T-helper 1 cell (primary cell): ENCODE measurements at places on chromosomes 6 and 20.

DNA sequence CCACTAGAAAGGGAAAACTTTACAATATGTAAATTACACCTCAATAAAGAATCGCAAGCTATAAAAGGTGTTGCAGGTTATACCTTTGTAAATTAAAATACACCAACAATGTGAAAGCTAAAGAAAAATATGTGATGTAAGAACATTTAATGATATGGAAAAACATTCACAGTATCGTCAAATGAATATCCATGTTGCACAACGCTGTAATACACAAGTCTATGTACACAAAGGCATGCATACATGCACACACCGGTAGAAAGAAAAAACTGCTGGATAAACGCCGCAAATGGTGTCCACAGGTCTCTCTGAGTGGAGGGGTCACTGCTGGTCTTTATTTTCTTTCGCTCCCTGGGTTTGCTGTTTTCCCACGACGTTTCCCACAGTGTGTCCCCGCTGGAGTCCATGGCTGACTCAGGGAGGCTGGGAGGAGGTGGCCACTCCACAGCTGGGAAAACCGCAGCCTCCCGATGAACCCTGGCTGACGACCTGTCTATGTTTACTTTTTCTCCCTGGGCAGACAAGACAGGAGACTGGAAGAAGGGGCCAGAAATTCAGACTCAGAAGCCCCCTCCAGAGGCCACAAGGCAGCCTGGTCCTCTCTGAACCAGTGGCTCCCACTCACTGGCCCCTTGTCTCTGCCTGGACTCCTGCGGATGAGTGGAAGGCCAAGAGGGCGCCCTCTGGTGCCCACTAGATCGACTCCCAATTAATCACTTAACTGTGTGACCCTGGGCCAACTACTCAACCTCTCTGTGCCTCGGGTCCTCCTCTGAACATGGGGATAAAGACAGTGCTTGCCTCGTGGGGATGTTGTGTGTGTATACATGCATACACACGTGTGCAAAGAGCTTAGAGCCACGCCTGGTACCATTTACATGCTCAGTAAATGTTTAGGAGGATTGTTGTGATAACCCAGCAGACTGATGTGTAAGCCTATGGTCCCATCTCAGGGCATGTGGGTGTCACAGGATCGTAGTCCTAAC is 12.8 kb upstream of the BPI start:
- DNase-seq: no peak

- DNase-seq: no peak
Observed at GRCh38 chr6:159249752-159250151, 80.6 kb downstream of the FNDC1 start.

- DNase-seq: no peak
Observed at GRCh38 chr6:165726965-165727381, 63.9 kb upstream of the PDE10A start.

DNA sequence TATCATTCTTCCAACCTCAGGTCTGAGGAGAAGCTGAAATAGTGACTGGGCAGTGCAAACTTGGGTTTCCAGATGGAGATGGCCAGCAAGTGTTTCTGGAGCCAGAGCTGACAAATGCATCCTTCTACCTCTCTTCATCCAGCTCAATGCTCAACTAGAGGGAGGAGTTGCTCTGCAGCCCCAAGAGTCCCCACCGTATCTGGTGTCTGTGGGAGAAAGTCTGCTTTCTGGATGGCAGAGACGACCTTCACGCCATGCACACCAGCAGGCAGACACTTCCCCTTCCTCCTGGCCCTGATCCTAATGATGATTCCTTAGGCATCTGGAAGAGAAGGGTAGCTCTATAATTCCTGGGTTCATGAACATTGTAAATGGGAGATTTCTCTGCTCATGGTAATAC is 127.4 kb upstream of the SPACA1 start:
- DNase-seq: no peak

GRCh38 chr6:53239526-53239925 is 90.9 kb upstream of the GCM1 start:
- DNase-seq: no peak

DNA sequence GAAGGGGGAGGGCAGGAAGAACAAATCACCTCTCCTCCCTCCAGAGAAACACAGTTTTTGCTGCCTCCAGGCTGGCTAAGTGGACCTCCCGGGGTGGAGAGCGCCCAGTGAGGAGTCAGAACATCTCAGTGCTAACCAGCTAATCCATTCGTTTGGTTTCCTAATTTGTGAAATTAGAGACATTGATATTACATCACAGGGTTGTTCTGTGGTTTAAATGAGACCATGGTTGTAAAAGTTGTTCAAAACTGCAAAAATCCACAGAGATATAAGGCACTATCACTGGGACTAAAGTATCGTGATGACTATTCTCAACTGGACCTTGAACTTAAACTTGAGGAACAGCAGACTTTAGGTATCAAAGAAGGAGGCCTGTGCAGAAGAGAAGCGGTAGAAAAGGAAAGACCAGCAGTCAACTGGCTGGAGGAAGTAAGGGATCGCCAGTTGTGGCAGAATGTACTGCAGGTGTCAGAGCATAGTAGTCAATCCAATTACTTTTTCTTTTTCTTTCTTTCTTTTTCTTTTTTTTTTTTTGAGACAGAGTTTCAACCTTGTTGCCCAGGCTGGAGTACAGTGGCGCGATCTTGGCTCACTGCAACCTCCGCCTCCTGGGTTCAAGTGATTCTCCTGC is 33.9 kb downstream of the RIPOR2 start:
- DNase-seq: no peak

DNA sequence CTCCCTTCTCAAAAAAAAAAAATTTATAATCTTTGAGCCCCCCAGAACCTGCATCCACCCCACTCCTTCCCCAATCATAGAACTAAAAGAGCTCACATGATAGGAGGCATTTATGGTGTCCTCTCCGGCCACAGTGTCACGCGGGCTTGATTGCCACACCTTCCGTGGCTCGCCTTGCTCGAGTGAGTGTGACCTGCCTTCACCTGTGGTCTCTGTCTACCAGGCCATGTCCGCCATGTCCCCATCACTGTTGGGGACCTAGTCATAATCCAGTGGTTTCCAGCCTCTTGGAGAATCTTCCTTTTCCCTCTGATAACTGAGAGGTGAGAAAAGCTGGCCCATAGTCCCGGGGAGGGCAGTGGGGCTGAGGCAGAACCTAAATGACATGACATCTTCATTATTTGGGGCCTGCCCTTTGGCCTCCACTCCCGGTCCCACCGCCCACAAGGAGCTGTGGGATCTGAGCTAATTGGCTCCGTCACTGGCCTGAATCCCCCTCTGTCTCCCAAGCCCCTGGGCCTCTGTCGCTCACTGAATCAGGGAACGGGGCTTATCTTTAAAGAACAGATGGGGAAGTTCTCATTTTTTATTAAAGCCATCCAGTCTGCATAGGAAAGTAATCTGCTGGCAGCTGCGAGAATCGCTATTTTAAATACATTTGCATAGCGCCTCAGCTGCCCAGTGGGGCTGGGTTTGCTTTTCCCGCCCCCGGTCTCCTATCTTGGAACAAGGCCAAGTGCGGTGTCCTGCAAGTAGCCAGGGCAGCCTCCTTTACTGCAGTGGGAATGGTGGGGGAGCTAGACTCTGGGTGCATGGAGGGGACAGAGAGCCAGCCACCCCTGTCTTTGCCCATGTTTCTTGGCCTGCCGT is 197.6 kb upstream of the PMEPA1 start:
- no peak for DNase-seq

GRCh38 chr20:1015181-1015580 is 13.1 kb upstream of the RSPO4 start:
- DNase-seq: no peak

DNA sequence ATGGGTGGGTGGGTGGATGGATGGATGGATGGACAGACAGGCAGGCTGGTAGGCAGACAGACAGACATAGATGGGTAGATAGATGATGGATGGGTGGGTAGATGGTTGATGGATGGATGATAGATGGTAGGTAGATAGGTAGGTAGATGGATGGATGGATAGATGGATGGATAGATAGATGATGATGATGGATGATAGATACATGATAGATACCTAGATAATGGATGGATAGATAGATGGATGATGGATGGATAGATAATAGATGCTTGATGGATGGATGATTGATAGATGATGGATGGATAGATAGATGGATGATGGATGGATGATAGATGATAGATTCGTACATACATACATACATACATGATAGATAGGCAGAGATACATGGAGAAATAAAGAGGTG is 368.1 kb downstream of the CDH4 start:
- no peak for DNase-seq

DNA sequence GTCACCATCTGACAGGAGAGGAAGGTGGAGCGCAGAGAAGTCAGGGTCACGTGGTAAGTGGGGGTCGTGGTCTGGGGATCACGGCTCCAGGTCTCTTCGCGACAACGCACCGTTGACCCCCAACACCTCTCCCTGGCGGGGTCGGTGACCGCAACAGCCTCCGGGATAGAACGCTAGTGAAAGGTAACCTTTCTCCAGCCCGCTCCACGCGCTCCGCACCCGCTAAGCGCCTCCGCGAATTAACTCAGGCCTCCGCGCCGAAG is 600 bp upstream of the SYNJ2 start:
- no peak for DNase-seq

GRCh38 chr20:57658447-57658832 is 38.2 kb upstream of the ZBP1 start:
- DNase-seq: no peak

GRCh38 chr6:13689511-13690256 is 22.0 kb downstream of the RANBP9 start:
- no peak for DNase-seq

GRCh38 chr20:8981482-8981881 is 87.4 kb upstream of the PLCB4 start:
- DNase-seq: no peak

DNA sequence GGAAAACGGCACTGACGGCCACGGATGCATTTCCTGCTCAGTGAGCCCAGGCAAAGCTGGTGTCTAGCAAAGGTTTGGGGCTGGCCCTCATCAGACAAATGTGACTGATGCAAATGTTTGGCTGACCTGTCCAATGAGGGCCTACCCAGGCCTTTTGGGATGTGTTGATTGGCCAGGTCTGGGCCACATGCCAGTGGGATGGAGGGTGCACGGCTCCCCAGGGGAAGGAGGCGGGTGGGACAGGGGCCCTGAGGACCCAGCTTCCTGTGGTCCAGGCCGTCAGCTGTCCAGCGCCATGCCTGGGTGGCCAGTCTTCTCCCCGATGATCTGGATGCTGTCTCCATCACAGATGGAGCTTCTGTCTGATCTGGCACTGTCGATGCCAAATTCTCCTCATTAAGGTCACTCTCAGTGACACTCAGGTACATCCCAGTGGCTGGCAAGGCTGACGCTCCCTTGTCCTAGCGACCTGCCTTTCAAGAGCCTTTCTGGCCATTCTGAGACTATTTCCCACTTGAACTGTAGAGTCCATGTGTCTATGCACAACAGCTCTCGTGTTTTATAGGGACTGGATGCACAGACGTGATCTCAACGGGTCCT is 43.0 kb downstream of the NTSR1 start:
- no peak for DNase-seq

DNA sequence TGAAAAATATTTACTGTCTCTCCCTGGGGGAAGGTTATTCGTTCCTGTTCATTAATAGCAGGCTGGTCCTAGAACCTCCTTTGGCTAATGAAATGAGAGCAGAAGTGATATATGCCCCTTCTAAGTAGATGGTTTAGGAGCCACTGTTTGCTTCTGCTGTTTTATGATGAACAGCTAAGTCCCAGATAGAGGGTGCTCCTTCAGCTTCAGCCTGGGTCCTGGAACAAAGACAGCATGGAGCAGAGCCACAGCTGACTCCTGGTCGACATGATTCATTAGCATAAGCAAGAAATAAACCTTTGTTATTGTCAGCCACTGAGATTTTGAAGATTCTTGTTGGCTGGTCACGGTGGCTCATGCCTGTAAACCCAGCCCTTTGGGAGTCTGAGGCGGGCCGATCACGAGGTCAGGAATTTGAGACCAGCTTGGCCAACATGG is 47.8 kb upstream of the ARMC2 start:
- DNase-seq: no peak

DNA sequence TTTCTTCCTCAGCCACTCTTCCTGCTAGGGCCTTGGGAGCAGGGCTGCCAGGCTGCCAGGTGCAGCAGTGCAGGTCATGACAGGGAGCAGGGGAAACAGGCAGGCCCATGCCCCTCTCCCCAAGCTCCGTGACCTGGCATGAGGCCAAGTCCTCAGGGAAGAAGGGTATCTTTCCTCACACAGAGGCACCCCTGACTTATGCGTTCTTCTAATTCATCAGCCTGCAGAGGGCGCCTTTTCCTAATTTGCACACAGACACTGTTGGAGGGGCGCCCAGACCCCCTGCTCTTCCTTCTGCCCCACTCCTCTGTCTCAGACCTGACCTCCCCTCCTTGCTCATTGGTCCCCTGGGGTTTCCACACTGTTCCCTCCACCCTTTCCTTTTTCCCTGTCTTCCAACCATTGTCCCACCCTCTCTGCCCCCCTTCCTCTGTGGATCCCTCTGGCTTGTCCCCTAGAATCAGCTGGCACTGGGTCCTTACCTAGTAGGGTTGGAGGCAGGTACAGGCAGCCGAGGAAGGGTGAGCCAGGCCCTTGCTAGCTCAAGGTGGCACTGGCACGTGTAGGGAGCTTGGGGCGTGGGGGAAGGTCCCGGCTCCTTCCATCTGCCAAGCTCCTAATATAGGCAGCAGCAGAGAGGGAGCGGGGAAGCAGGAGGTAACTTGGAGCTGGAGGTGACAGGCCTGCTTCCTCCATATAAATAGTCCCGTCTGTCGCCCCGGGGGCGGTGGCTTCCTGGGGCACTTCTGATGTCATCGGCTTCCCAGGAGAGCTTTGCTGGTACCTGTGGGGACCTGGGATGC is 154.9 kb upstream of the MLN start:
- no peak for DNase-seq

GRCh38 chr6:169905041-169905807 is 153.8 kb downstream of the ERMARD start:
- DNase-seq: no peak

GRCh38 chr6:109339906-109340678 is 42.2 kb downstream of the CD164 start:
- DNase-seq: no peak

DNA sequence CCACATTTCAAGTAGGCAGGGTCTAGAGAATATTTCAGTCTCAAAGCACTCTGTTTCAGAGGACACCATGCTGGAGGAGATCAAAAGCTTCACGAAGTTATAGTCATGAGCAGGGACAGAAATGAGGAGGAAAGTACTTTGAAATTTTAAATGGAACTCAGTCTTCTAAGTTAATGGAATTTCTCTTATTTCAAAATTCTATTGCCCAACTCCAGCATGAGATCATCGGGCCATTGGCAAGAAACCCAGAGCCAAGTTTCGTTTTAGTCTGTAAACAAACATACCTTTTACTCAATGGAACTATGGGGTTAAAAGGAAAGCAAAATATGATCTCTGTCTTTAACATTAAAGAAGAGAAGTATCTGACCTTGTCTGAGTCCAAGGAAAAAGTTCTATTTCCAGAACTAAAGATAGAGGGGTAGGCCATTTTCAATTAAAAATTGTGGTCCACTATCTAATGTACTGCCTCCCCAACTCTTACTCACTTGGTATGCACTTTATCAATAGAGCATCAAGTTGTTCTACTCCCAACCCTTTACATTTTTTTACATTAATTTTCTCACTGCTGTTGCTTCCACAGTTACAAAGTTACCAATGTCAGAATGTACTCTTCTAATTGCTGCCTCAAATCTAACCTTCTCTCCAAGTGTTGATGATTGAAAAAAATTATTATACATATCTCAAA is 235.3 kb upstream of the NRSN1 start:
- DNase-seq: no peak

- DNase-seq: no peak
Observed at GRCh38 chr6:33861722-33862121, 57.9 kb upstream of the MLN start.
